ENCODE measurements at places on chromosomes 1 and 21. TPM values are rescaled to one million over a fixed set of nuclear protein-coding genes. Genes with fewer than 3 reads are reported as not detected.
A peak's percentile ranks its signal among the peaks of the same experiment; 100 is the strongest.

Gene BRDT
- not detected for total RNA-seq

Gene OR2T2
- not detected for total RNA-seq

Gene OR2T11
- not detected for total RNA-seq

Gene MYOG
- total RNA-seq, result not detected

Gene AGMAT
- total RNA-seq, result 15.3 TPM

Gene SLAMF9
- total RNA-seq, result not detected

Gene TINAGL1
- not detected for total RNA-seq

DNA sequence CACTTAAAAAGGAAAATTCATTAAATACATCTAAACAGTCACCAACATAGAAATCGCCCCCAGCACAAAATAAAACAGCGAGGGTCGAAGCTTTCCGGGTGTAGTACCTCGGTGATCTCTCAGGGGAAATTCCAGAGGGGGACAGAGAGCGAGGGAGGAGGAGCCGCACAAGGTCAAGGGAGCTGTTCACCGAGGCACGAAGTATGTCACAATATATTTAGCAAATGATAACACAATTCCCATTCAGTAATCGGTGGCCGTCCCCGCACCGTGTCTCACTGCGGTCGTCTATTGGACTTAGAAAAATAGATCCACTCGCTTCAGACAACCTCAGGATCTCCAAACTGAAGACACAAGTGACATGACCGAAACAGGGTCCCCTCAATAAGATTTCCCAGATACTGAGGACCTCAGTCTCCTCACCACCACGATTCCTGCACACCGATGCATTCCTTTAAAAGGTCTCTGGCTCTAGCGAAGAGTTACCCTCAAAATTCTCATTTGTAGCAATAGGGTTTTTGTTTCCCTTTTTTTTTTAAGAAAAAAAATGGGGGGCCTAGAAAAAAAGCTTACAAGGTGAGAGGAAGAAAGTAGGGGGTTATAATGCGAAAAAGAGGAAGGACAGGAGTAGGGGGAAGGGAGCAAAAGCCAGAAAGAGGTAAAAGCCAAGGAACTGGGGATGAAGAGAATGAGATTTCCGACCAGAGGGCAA is 1.1 kb downstream of the LPGAT1 start:
- DNase-seq, result no peak

DNA sequence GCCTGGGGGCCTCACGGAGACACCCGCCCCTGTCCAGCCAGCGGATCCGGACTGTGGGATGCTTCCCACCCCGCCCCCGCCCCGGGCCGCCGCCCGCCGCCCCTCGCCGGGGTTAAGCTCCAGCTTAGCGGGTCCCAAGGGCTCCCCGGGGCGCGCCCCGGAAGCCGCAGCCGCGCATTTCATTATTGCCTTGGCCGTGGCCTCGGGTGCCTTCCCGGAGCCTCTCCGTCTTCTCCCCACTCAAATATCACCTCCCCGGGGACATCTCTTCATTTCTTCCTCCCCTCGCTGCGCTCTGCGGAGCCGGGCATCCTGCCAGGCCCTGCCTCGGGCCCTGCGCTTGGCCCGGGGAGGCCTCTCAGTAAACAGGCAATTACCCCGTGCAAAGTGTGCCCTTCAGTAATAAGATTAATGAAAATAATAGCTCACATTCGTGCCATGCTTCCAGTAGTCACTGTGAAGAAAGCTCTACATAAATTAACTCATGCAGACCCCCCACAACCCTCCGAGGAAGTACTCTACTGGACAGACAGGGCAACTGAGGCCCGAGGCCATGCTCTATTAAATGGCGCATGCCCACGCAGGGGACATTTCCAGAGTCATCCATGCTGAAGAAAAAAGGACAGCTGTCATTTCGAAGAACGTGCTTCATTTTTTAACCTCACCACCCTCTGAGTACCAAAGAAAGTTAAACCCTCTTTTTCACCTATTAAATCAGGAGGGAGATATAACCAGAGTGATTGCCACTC is 49.9 kb upstream of the LAPTM5 start:
- DNase-seq, result no peak

- no peak for DNase-seq
These were observed 1080.8 kb downstream of the AMY1C start for GRCh38 chr1:104830534-104830933.

DNA sequence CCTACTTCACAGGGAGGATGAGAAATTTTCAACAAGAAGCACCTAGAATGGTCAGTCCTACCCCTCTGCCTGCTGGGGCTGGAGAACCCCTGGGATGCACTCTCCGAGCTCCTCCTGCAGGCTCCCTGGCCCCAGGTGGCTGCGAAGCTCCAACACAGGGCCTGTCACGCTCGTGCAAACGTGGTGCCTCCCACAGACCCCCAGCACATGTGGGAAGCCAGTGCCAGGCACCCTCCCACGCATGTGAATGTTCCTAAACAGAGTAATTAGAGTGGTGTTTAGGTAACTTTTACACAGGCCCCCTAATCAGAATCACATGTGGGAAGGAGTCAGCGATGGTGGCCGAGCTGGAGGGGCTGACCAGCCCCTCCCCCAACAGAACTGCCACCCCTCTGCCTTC is 28.4 kb downstream of the GLIS1 start:
- no peak for DNase-seq

DNA sequence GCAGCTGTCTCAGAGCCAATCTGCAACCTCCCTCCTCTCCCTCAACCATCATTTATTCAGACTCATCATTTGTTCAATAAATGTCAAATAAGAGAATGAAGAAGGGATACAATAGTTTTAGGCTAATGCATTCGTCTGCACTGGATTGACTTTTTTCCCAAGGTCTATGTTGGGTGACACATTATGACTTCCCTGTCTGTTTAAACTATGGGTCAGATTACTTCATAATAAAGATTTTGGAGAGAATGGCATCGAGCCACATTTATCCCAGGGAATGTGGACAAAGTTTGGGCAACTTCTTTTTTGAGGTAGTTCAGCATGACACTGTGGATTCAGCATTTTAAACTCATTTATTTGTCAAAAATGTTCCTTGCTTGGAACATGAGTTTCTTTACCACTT is 107.4 kb upstream of the ADGRL2 start:
- DNase-seq, result no peak

- no peak for DNase-seq
These were observed 33.4 kb downstream of the HSD17B7 start for GRCh38 chr1:162823771-162824525.

- peak; percentile 19 for DNase-seq
These were observed at the start of gene CNIH3 for GRCh38 chr1:224615861-224616755. Gene CNIH3, plus strand, starts transcription at chr1:224616317. Its CDS starts 858 bp downstream, at chr1:224617175.

DNA sequence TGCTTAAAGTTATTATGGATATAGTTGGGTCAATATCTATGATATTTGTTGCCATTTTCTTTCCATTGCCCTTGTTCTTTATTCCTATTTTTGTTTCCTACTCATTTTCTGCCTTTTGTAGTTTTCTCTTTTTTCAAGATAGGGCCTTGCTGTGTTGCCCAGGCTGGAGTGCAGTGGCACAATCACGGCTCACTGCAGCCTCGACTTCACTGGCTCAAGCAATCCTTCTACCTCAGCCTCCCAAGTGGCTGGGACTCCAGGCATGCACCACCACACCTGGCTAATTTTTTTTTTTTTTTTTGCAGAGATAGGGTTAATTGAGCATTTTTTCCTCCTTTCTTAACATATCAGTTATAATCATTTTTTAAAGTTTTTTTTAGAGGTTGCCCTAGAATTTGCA is 92.7 kb downstream of the TOMM20 start:
- no peak for DNase-seq

DNA sequence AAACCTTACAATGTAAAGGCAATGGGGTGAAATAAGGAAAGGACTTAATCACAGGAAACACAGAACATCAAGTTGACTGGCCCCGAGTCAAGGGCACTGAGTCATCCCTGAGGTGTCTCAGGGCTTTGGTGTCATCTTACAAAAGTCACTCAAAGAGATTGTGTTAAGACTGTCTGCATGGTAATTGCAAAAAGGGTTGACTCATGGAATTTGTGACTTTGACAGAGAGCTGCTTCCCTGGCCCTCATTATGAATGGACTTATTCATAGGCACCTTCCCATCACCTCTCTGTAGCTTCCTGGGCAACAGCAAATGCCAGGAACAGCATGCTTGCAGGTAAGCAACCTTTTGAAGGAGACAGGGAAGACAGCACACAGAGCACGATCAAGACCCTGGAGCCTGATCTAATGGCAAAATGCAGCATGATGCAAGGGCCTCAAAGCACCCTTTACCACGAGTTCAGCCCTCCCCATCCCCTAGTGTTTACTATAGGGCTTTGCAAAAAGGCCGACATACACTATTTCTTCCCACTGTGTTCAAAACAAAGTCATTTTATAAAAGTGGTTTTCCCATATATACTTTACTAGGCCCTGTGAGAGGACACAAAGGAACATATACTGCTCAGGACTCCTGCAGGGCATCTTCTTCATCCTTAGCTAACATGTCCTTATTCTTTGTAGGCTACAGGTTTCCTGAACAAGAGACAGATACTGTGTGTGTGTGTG is 17.1 kb downstream of the ZP4 start:
- no peak for DNase-seq

DNA sequence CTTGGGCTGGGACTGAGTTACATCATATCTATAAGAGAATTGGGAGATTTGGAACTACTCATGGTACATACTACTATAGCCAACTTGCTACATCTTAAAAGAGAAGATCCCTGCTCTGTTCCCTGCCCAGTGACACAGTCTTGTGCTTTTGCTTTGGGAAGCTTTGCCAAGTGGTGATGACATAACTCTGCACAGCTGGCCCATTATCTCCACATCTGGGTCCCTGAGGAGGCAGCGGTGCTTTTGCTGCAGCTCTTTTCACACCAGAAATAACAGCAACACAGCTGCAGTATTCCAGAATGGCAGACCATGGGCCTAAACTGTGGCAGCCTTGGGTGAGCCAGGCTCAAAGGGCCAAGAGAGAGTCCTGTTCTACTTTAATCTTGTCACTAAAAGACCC is 296.0 kb downstream of the HHAT start:
- no peak for DNase-seq

DNA sequence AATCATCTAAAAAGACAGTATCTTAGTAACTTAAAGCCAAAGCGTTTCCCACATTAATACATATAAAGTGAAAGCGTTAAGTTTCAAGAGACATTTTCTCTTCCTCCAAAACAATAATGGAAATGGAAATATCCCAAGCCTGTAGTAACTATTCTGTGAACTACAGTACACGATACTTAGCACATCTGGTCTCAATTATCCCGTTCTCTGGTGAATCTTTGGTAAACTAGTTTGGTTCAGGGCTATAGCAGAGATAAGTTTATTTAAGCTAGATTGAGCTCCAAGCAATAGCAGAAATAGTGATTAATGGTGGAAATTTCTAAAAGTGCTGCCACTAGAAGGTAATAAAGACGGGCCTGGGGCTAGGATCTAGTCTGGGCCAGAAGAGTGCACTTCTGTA is 55.2 kb downstream of the PCNX2 start:
- DNase-seq, result no peak

DNA sequence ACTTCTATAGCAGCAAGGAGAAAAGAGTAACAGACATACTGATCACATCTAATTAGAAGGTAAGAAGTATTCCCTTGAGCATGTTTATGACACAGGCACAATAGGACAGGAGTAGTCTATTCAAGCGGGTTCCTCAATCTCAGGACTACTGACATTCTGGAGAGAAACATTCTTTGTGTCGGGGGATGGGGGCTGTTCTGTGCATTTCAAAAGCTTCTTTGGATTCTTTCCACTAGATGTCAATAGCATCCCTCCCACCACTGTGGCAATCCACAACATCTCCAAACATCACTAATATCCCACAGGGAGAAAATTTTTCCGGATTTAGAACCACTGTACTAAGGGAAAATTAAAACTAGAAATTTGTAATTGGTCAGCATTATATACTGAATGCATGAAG is 56.9 kb downstream of the ADAMTS5 start:
- DNase-seq, result no peak

DNA sequence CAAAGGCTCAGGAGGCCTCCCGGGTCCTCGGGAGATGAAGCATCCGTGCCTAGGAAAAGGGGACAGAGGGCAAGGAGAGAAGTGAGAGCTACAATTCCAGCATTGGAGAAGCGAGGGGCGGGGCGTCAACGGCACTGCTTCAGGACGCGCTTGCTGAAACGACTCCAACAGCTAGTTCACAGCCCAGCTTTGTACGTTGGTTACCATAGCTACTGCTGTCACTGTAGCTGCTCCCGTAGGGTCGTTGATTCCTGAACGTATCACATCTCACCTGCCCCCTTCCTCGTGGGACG is 63.1 kb downstream of the TOR1AIP2 start:
- no peak for DNase-seq

GRCh38 chr1:118202076-118202608 is 17.1 kb upstream of the SPAG17 start:
- no peak for DNase-seq
